ENCODE measurements at places on chromosomes 7 and 10.
A peak's percentile ranks its signal among the peaks of the same experiment; 100 is the strongest.

DNA sequence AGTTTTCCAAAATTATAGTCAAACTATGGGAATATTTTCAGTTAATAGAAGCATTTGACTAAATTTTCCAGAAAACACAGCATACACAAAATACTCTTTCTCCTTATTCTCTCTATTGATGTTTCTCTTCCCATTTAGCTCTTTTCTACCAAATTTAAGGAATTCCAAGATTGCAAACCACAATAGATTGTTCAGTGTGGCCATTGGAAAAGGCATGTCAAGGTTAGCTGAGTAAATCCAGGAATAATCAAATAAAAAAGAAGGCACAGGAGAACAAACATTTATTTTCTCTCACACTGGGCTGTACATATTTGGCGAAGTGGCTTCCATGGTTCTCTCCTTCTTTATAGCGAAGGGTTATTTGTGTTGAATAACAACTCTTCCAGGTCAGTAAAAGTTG lies 117.3 kb downstream of the THSD7A start:
- DNase-seq = no peak

- DNase-seq = no peak
Observed at GRCh38 chr10:30456266-30456665, 22.3 kb downstream of the MAP3K8 start.

DNA sequence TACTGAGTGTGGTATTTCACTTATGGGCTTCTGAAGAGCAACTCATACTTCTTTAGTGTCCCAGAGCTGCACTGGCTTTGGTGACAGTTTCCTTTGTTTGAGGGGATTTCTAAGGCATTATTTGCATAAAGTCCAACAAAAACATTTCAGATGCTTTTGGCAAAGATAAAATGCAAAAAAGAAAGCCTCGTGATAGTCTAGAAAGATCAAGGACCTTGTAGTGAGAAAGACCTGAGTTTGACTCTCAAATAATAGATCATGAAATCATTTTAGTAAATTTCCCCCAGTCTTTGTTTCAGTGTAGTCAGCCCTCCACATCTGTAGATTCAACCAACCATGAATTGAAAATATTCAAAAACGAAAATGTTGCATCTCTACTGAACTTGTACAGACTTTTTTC lies 107.4 kb downstream of the EEPD1 start:
- DNase-seq = no peak

DNA sequence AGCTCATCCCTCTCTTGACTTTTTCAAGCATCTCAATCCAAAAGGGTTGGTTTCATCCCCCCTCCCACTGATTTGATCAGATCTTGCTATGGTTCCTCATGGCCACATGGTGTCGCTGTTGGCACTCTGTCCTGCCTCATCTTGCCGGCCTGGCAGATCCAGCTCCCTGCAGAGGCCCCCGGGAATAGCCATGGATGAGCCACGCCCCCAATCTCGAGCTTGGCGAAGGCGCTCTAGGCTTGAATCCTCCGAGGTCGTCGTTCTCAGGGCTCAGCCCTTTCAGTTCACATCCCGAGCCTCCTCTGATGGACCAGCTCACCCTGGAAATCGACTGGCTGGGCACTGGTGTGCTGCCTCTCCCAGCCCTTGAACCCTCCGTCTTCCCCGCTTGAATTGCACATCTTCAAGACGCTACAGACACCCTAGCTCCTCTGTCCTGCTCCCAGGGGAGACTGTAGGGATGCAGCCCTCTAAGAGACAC lies 628.7 kb downstream of the TYW1 start:
- DNase-seq = peak; percentile 93

DNA sequence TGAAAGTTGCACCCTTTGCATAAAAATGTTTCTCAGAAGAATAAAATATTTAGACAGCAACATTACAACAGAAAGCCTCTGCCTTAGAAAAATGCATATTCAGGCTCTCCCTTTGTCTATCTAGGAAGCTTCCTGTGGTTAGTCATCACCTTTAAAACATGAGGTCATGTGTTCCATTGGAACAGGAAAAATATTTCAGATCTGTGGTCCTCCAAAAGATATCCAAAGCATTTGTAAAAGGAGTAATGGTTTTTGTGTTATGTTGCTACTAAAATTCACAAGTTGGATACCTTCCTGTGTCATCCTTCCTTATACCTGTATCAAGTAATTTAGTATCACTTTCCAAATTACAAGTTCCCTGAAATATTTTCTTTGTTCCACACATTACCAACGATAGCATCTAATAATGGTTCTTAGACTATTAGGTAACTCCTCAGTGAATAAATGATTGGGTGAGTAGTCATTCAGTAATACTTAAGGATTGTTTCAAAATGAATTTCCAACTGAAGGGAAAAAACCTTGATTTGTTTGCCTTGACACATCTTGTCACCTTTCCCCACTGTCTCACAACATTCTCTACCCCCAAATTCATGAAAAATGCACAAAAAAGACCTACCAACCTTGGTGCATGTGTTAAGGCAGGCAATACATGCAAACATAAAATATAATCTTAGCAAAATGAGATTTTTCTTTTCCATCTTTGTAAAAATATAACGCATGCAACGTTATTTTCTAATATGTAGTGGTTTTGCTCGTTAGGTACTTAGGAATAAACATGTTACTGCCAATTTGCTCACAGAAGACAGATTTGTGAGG lies 19.7 kb upstream of the RHOBTB1 start:
- DNase-seq = no peak

DNA sequence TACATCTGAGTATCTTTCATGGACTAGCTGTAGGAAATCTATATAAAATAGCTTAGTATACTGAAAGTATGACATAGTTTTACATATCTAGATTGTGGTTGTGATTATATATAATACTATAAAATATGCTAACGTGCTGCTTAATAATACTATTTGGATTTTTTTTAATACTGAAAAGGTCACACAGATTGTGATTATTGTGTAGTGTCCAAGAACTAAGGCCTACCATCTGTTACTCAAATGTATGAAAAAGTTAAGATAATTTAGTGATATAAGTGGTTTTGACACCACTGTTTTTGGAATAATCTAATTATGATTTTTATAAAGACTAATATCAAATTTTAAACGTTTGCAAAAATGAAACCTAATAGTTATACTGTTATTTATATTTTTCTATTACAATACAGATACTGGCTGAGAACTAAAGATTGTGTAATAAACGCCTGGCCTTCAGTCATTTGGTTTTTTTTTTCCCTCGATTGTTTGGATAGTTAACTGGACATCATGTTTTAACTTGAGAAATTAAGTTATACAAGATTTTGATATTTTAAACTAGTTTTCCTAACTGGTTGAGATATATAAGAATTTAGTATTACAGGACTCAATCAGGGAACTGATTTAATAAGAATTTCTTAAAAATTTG lies 12.6 kb downstream of the PTEN start:
- DNase-seq = no peak

GRCh38 chr7:151043959-151044358 lies 4.4 kb upstream of the ASIC3 start:
- DNase-seq = no peak

- no peak for DNase-seq
Observed at GRCh38 chr10:116720668-116721546, 21.5 kb downstream of the HSPA12A start.

GRCh38 chr10:13759168-13759567 lies 172.4 kb downstream of the PRPF18 start:
- peak; percentile 72 for DNase-seq

- no peak for DNase-seq
Observed at GRCh38 chr7:127907110-127908040, 123.9 kb downstream of the LRRC4 start.

- DNase-seq = no peak
Observed at GRCh38 chr7:47291461-47292081, 290.3 kb downstream of the TNS3 start.

DNA sequence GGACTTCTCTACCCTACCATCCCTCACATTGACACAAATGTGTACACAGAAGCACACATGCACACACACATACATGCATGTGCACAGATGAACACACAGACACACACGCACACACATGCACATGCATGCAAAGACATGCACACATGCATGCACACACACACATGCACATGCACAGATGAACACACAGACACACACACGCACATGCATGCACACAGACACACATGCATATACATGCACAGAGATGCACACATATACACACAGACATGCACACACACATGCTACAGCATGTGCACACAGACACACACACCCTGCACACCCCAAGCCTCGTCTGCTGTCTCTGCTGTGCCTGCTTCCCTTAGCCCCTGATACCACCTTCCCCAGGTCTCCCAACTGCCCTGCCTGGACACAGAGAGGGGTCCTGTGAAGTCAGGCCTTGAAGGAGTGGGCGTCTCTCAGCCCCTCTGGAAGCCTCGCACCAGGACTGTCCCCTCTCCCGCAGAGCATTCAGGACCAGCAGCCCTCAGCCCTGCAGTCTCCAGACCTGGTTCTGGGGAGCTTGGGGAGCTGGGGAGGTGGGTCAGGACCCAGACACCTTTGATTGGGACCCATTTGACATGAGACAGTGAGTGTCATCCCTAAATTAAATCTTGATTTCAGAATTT lies 181.8 kb downstream of the DNAJB6 start:
- no peak for DNase-seq

GRCh38 chr10:87523731-87524130 lies 19.0 kb downstream of the MINPP1 start:
- no peak for DNase-seq

DNA sequence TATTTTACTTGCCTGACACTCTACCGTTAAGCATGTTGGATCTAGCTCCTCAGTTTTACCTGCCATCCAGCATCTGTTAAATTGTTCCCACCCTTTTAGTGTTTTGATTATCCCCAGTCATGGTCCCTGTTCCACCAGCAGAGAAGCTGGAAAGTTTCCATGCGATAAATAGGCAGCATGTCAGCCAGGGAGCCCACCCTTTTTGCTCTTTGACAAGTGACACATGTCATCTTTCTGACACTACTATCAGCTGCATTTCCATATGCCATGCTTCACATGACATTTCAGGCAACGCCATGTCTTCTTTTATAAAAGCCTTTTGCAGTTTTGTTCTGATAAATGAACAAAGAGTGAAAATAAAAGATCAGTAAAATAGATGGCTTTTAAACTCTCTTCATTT lies 310.8 kb downstream of the MAGI2 start:
- DNase-seq = no peak

- DNase-seq = no peak
Observed at GRCh38 chr10:117861329-117861728, 185.4 kb downstream of the RAB11FIP2 start.

- DNase-seq = no peak
Observed at GRCh38 chr10:119138346-119139306, 26.9 kb downstream of the SFXN4 start.

- no peak for DNase-seq
Observed at GRCh38 chr7:92955081-92955480, 118.7 kb upstream of the CDK6 start.

DNA sequence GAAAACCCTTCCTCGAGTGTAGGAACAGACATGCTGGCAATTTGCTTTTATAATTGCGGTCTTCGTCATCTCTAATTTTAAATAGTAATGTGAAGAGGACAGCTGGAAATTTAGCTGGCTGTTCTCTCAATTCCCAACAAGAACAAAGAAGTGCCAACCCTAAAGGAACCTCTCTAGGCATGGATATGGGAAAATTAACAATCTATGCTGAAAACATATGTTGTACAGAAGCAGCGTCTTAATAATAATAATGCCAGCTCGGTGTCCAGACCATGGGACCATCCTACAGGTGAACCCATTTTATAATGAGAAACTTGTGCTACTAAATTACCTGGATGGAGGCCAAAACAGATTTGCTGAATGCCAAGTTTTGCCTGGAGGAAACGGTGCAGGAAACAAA lies 641.4 kb upstream of the MGMT start:
- no peak for DNase-seq

- no peak for DNase-seq
Observed at GRCh38 chr7:92685136-92686042, 95.2 kb upstream of the FAM133B start.

DNA sequence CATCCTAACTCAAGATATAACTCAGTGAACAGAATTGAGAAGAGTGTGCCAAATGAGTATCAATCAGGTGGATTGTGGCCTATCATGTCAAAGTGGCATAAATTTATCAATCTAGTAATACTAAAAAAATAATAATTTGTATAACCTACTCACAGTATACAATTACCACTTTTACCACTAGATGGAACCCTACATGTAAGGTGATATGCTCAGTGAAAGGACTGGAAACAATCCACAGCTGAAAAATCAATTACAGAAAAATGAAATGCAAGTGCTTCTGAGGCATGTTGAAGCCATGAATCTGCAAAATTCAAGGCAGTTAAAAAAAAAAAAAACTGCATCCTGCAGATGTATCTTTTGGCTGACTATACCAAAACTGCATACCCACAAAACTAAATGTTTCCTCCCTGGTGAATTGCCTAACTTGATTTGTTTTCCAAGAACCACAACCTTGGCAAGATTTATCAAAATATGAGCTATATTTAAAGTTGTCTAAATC lies 13.9 kb downstream of the ARHGAP19 start:
- no peak for DNase-seq

- DNase-seq = peak; percentile 12
Observed at GRCh38 chr10:130418731-130419130, 282.5 kb downstream of the GLRX3 start.
